Epithelial cell of esophagus (primary cell): ENCODE measurements at places on chromosomes 11 and 22.

GRCh38 chr11:45906096-45906682 lies 882 bp downstream of the FREY1 start:
- DNase-seq, result no peak

DNA sequence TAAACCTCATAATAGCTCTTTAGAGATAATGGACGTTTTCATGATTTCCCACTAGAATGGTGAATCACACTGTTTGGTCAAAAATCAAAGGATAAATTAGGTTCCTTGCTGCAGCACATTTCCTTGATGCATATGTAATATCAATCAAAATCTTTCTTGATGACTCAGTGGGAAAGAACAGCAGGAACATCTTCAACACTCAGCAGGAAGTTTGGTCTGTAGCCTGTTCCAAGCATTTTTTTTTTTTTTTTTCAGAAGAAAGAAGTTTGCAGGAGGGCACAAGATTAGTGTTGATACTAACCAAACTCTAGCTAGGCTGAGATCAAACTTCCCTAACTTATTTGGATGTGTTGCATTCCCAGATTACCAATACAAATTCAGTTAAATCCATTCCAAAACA lies 1529.8 kb downstream of the FAM181B start:
- DNase-seq, result peak; percentile 16

GRCh38 chr11:27998552-27998951 lies 109.4 kb downstream of the KIF18A start:
- DNase-seq, result peak; percentile 11

DNA sequence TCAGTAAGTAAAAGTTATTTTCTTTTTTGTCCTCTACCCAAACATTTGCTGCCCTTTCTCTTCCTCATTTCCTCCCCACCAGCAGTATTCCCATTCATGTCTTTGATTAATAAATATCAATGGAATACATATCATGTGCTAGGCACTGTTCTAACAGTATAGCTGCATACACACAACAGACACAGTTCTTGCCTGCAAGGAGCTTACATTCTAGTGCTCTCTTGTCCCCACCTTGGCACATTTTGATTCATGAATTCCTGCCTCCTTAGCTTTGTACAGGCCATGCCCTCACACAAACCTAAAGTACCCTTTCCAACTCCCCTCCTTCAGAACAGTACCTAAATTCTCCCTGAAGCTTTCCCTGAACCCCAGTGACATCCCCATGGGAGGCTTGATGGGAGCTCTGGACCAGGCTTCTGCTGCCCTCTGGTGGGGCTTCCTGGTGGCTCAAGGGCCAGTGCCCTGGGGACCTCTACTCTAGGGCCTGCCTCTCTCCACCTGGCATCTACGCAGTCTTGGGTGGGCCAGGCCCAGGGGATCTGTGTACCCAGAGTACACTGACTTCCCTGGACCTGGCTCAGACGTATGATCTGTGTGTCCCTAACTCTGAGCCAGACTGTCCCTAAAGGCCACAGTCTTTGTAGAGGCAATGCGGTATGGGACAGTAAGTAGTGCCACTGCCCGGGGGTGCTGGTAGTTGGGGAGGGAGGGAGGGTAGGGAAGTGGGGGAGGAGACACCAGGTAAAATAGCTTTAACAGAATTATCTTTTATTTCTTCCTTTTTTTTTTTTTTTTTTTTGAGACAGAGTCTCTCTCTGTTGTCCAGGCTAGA lies 14.1 kb downstream of the RPS13 start:
- DNase-seq, result peak; percentile 62

- peak; percentile 10 for DNase-seq
Measured at GRCh38 chr11:59918480-59918879, 19.8 kb upstream of the OOSP1 start.

GRCh38 chr11:130166457-130166784 lies 6.8 kb downstream of the ST14 start:
- DNase-seq, result peak; percentile 98
